ENCODE measurements at places on chromosomes 13 and 19.
A peak's percentile ranks its signal among the peaks of the same experiment; 100 is the strongest.

GRCh38 chr13:42893214-42893671, 98.8 kb downstream of the EPSTI1 start:
- no peak for DNase-seq

DNA sequence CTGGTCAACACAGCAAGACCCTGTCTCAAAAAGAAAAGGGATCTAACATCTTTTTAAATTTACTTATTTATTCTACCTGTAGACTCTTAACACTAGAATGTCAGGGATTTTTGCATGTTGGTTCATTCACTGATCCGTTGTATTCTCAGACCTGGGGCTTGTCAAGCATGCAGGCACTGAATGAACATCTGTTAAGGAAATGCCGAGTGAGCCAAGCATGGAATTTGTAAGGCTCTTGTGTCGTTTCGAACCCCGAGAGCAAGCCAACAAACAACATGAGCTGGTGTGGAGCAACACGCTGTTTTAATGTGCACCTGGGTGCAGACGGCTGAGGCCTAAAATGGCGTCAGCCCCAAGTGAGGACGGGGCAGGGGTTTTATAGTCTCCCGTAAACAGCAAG, 10.0 kb upstream of the OR1M1 start:
- no peak for DNase-seq

GRCh38 chr19:36719687-36720556, 32.5 kb downstream of the ZNF567 start:
- no peak for DNase-seq

DNA sequence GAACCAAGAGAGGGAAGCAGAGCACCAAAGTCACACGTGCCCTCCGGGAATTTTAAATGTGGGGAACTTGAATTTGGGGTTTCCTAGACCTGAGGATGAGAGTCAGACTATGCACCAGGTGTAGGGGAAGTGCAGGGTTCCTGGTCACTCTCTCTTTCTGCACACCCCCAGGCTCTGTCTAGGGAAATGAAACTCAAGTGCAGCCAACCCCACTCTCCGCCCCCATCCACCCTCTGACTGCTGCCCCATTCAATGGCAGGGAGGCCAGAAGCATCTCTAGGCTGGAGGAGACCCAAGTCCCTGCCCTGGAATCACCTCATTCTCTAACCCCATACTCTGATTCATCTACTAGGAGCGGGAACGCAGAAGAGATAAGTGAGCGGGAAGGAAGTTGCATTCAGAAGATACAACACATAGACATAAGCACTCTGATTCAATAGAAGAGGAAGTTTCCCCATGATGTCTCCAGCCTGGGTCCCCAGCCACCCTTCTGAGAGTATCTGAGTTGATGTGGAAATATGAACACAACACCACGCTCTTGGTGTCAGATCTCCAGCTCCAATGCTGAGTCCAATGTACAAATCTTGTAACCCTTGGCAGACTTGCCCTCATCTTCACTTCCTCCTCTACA, 4.7 kb upstream of the SIGLEC14 start:
- DNase-seq = peak; percentile 57

- no peak for DNase-seq
Measured at GRCh38 chr19:11261971-11262839, at the start of gene DOCK6. DOCK6 (minus strand) TSS chr19:11262524; CDS start chr19:11262440, 84 bp downstream.

- no peak for DNase-seq
Measured at GRCh38 chr13:75870397-75870903, 234.3 kb downstream of the LMO7 start.

DNA sequence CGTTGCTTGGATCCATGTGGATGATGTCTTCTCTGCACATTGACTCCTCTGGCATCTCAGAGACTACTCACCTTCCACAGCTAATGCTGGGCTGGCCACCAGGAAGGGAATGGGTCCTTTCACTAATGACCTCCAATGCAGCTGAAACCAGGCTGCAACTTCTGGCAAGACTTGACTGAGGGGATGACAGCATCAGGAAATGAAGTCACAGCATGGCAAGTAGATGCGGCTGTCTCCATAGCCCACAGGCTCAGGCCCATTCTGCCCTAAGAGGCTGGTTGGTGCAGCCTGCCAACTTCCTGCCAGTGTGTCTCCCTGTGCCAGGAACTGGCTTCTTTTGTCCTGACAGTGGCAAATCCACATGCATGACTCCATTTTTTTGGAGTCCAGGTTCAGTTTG, 467.3 kb downstream of the TSHZ3 start:
- DNase-seq = no peak

DNA sequence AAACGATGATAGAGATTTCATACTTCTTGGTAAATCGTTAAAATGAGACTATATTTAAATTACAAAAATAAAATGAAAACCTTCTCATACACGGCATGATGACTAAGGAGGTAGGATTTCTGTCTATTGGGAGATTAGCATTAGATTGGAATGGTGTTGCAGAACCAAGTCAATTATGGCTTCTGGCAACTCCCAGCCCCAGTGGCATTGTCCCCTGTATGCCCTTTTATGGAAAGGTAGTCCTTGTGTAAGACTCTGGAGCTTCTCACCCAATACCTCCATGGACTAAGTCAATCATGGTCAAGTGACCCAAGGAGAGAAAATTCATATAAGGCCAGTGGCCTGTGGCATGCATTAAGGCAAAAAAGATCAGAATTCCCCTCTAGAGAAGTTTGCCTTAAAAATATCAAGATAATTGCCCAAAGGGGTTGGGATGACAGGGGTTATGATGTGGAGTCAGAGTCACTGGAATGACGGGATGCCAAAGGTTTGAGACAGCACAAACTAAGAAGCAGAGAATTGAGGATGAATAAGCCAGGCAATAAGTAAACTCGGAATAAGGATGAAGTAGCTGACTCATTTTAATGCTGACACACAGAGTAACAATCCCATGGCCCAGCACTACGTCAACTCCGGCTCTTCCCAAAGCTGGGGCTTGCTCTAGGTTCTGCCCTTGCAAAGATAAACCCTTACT, 57.8 kb upstream of the POSTN start:
- DNase-seq = no peak

GRCh38 chr13:32126278-32126677, 94.7 kb downstream of the FRY start:
- no peak for DNase-seq

DNA sequence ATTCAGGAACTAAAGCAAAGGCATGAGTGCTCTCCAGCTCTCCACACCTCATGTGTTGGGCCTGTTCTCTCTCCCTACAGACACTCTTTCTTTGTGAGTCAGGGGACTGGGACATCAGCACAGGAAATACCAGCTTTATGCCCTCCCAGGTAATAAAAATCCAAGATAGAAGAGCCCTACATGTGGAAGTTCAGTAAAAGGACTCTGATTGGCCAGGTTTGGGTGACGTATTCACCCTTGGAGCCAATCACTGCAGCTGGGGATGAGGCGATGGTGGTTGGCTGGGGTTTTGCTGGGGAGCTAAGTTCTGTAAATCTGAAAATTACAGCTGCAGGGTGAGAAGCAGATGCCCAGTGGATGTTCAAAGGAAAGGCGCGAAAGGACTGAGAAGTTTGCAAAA, 32.5 kb downstream of the CCDC70 start:
- no peak for DNase-seq

GRCh38 chr19:30402436-30403202, 30.4 kb downstream of the ZNF536 start:
- no peak for DNase-seq

DNA sequence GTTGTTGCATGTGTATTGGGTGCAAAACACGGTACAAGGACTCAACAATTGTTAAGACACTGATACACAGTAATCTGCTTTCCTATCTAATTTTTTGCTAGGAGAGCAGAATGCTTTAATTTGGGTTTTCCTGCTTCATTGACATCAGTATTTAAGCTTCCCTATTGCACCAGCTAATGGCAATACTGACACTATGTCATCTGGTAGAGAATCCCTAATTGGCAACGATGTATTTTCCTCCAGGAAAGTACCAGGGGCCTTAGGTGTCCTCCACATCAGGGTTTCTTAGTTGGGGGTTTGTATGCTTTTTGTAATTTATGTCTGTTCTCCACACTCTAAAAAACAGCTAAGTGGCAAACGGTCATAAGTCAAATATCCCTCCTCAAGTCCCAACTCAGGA, 76.5 kb upstream of the FRY start:
- no peak for DNase-seq

GRCh38 chr19:58338825-58339558, 12.2 kb downstream of the ZSCAN22 start:
- no peak for DNase-seq

DNA sequence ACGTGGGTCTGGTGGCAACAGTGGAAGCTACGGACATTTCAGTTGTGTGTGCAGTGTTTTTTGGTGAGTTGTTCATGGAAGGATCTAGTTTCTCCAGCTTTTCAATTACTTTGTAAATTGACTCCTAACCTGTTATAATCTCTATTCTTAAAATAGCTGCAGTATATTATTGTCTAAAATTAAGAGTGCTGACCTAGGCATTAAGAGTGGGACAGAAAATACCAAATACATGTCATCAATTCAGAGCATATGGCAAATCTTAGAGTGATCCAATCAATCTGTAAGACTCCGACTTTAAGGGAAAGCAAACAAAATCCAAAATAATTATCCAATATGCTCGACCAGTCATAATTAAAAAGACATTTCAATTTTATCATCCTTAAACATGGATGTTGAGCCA, 338.1 kb upstream of the PCDH9 start:
- DNase-seq = no peak

GRCh38 chr13:84230568-84230967, 348.3 kb upstream of the SLITRK1 start:
- no peak for DNase-seq

DNA sequence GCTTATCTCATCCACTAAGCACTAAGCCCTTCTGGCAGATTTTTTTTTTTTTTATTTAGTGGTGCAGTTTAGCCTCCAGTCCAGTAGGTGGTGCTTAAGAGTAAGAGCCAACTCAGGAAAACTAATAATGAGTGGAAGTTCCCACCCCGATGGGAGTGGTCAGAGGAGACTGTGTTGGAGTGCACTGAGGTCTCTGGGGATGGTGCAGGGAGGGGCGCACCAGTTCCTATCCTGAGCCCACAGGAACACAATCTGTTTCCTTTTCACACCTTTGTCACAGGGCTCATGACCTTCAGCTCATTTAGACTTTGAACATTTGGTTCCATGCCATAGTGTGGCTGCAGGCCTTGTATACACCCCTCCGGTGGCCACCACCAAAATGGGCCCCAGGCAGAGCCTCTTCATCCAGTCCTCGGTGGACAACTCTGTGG, 367.4 kb downstream of the SPRY2 start:
- DNase-seq = no peak

GRCh38 chr13:41394166-41394565, 63.2 kb upstream of the RGCC start:
- DNase-seq = no peak

DNA sequence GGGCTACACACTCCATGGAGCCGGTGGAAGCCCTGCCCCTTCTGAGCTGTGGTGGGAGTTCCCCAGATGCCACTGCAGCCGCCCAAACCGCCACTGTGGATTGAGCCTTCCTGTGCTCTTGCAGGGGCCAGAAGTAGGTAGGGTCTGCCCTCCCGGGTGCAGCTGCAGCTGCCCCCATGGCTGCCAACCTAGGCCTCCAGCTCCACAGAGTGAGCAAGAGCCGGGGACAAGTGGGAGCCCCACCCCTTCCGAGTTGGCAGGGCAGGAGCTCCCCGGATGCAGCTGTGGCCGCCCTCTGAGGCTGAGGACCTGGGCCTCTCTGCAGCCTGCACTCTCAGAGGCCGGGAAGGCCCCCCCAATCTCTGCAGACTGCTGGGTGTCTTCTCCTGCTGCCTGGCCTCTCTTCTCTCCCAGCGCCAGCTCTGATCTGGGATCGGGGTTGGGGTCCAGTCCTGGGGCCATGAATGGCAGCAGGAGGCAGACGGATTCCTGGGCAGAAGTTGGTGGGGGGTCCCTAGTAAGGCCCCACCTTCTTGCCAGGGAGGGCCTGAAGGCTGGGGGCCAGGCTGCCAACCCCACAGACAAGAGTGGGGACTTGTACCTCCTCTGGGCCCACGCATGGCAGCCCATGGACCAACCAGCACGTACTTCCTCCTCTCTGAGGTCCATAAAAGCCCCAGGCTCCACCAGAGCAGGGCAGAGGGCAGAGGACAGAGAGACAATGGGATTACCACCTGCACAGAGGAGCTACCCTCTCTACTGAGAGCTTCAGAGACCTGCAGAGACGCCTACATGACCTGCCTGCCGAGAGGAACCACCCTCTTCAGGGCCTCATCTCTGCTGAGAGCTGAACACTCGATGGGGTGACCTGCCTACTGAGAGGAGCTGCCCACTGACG, 28.9 kb downstream of the AP2S1 start:
- peak; percentile 69 for DNase-seq

DNA sequence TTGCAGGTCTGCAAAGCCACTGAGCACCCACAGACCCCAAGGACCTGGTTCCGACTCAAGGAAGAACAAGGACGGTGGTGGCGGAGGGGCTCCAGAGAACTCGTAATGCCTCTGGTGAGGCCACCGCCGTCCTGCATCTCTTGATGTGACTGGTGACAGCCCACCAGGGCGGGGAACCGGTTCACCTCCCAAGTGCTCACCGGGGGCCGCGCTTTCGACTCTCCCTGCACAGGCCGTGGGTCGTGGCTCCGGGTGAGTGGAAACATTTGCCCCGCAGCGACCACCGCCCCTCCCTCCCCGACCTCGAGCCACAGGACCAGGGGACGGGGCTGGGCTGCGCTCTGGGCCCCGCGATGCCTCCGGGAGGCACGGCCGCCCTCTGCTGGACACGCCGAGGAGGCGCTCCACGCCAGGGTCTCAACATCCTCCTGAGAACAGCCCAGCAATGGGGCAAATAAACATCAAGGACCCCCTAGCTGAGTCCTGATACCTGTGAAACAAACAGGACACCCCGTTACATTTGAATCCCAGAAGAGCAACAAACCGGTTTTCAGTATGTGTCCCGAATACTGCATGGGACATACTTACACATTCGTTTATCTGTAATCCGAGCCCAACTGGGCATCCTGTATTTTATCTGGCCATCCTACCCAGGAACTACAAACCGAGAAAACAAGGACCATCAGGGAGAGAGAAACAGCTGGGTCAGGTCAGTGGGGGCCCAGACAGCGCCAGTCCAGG, 3.9 kb upstream of the PLPP2 start:
- peak; percentile 29 for DNase-seq

GRCh38 chr19:8686549-8686948, 12.0 kb downstream of the ACTL9 start:
- no peak for DNase-seq

GRCh38 chr19:4449022-4449638, 8.5 kb downstream of the UBXN6 start:
- no peak for DNase-seq

- peak; percentile 57 for DNase-seq
Measured at GRCh38 chr19:38213911-38214625, 10.0 kb downstream of the DPF1 start.

- no peak for DNase-seq
Measured at GRCh38 chr19:28871099-28871725, 341.7 kb downstream of the UQCRFS1 start.

All from CD4-positive, alpha-beta T cell treated with Interleukin-4 for 1 hour (primary cell).